Testis (tissue), 5 donors: ENCODE measurements at places on chromosomes 13 and 19. TPM values are rescaled to one million over a fixed set of nuclear protein-coding genes. Genes with fewer than 3 reads are reported as not detected.

DNA sequence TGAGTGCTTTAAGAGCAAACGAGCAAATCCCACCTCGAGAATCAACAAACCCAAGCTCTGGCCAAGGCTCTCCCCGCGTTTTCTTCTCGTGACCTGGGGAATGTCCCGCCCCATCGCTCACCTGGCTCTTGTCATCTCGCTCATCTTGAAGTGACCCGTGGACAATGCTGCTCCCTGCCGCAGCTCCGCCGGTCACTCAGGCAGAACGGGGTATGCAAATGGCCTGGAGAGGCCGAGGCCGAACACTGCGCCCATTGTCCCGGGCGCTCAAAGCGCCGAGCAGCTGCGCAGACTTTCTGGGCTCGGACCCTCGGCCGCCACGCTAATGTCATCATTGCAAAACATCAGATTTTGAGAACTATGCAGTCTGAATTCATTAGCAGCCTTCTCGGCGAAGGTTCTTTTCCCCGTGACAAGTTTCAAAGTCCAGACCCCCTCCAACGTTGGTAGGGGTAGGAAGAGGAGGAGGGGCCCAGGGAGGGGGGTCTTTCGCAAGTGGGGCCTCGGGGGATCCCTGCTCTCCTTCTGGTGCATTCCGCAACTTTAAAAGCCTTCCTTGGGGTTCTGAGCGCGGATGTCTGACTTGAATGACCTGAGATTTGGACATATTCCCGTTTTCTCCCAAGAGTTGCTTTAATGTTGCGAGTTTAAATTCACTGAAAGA, 39.7 kb downstream of the SOX1 start:
- no peak for DNase-seq

Gene CUL4A
- polyA plus RNA-seq = 103 TPM

- no peak for DNase-seq
Observed at GRCh38 chr13:27132538-27132937, 39.1 kb downstream of the USP12 start.

DNA sequence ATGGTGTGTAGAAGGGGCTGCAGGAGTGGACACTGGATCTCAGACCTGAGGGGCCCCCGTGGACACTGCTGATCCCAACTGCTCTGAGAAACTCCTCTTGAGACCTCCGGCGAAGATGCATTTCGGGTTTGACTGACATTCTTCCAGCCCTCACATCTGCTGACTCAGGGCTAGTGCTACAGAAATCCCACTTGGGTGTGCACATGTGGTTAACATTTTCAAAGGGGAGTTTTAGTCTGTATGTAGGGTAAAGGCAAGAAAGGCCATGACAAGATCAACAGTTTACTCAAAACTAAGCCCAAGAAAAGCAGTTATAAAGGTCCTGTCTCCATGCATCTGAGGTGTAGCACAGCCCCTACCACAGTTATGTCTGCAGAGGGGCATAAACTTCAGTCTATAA, 31.2 kb downstream of the DLEU7 start:
- no peak for DNase-seq

GRCh38 chr19:46353730-46354528, 7.0 kb downstream of the PPP5C start:
- DNase-seq = no peak

Gene MYO16
- polyA plus RNA-seq = 3.4 TPM

DNA sequence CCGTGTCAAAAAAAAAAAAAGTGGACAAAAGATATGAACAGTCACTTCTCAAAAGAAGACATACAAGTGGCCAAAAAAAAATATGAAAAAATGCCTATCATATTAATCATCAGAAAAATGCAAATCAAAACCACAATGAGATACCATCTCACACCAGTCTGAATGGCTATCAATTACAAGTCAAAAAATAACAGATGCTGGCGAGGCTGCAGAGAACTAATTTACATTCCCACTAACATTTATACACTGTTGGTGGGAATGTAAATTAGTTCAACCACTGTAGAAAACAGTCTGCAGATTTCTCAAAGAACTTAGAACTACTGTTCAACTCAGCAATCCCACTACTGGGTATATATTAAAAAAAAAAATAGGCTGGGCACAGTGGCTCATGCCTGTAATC, 26.5 kb upstream of the FOXO1 start:
- DNase-seq = no peak

DNA sequence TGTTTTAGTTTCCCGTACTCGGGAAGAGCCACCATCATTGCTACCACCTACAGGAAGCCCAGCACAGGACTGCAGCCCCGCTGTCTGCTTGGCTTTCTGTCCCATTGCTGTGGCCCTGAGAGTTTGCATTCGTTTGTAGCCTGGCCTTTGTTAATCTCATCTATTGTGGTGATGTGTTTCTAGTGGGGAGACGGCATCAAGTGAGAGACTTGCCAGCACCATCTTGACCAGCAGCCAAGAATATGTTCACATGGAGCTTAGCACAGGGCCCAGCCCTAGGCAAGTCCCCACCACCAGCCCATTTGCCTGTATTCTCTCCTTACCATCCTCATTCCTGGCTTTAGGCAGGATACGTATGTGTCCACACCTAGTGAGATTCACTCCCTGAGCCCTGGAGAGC, 17.3 kb upstream of the OVOL3 start:
- DNase-seq = no peak

GRCh38 chr19:38034492-38034860, 127.5 kb downstream of the SIPA1L3 start:
- no peak for DNase-seq

DNA sequence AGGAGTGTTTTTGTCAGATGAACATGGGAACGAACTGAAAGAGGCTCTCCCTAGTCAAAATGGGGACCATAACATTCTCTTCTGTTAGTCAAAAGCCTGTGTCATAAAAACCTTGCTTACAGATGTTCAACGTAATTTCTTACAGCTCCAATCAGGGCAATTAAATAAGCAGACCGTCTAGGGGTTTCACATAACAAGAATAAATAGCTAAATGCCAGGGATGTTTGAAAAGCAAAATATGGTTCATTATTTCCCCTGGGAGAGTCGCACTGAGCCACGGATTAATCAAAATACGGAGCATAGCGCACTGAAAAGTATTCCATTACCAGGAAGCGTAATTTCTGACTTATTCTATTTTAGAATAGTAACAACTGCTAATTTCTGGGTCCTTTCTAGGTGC, 63.7 kb upstream of the MRI1 start:
- DNase-seq = no peak

DNA sequence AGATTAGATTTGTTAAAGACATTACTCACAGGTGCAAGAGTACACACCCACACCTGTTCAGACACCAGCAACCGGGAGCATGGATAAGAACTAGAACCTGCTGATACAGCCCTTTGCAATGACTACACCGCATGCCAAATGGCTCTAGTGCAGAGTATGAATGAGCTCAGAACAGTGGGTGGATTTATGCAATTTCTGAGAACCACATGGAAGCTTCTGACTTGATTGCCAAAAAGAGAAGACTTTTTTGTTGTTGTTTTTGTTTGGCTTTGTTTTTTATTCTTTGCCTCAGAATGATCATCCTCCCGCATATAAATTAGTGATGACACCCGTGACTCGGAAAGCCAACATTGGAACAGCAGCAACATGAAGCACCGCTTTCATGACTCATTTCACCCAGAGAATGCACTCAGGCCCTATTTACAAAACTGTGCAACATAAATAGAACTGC, 77.4 kb upstream of the LRCH1 start:
- no peak for DNase-seq

Gene MYBPC2
- 3.2 TPM for polyA plus RNA-seq

Gene INSL3
- polyA plus RNA-seq = 1,477 TPM

Gene NKG7
- polyA plus RNA-seq = 8.7 TPM

Gene CGB8
- polyA plus RNA-seq = not detected

Gene ELSPBP1
- polyA plus RNA-seq = 1.2 TPM

DNA sequence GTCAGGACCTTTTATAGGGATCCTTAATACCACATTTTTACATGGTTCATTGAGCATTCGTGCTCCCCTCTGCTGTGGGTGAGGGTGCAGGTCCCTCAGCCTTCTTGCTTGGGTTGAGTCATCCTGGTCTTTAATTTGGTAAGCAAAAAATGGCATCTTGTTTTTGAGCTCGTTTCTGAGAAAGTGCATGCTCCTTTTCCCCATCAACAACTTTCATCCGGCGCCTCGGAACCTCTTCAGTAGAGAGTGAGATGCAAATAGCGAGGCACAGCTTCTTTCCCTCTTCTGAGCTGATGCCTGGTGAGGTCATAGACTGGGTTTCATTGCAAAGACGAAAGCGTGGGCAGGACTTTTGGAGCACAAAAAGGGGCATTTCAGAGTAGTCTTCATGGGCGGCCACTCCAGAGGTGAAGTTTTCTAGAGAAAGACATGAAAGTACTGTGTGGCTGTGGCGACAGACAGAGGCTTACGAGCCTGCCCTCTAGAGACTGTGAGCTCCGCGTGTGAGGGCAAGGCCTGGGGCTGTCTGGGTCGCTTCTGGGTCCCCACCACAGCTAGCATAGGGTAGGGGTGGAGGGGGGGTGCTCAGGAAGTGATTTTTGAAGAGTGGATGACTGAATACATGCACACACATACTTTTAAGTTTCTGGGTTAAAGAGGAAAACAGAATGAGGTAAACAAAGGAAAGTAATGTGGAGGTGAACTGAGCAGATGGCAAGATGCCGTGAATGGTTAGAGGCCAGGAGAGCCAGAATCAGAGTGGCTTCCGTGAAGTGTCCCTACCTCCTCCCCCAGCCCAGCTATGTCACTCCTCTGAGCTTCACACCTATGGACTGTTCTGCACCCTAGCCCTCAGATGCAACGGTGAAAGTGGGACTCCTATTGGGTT, 44.3 kb downstream of the BBC3 start:
- no peak for DNase-seq

GRCh38 chr19:5478241-5478924, 23.2 kb downstream of the ZNRF4 start:
- DNase-seq = no peak

GRCh38 chr19:4576016-4576933, 16.8 kb upstream of the SEMA6B start:
- peak; percentile 73 for DNase-seq

GRCh38 chr13:112868308-112868707, 100.7 kb upstream of the MCF2L start:
- DNase-seq = no peak

- DNase-seq = no peak
Observed at GRCh38 chr13:33639158-33639557, 178.8 kb upstream of the RFC3 start.

Gene VAV1
- 8.9 TPM for polyA plus RNA-seq

GRCh38 chr19:46466536-46467196, 4.7 kb downstream of the PNMA8A start:
- no peak for DNase-seq

Gene ZNF813
- polyA plus RNA-seq = 2.0 TPM

DNA sequence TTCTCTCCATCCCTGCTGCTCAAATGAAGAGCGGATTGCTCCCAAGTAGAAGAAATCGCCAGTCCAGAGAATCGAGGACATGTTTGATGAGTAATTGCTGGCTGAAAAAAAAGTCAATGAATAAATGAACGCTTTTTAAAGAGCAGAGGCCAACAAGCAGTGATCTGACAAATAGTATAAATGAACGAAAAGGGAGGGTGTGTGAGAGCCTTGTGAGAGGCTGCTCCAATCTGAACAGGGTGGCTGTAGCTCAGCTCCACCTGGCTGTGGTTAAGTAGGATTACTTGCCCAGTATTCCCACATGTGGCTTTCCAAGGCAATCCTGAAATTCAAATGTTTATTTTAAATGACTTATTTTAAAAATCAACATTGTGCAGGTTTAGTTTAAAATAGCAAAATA, 117.1 kb downstream of the TSHZ3 start:
- no peak for DNase-seq

DNA sequence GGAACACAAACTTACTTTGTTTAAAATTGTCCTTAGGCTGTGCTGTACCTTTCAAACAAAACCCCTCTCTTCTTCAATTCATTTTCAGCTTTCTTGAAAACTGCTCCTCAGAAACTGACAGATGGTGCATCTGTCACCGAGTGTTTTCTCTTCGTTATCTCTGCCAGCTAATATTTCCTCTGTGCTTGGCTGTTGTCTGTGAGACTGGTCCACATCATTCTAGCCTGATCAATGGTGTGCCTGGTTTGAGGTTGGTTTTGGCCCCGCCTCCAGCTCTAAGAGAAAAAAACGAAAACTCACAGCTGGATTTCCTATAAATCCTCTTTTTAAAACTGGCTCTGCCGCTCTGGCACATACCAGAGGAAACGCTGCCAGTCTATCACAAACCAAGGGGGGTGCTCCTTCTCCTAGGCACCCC, 79.7 kb downstream of the STARD13 start:
- DNase-seq = no peak

Gene IL17D
- polyA plus RNA-seq = 5.3 TPM

GRCh38 chr19:3122512-3122870, 13.3 kb upstream of the GNA15 start:
- no peak for DNase-seq

Gene TBXA2R
- polyA plus RNA-seq = 1.8 TPM

GRCh38 chr19:15118789-15119494, 11.7 kb downstream of the SYDE1 start:
- no peak for DNase-seq

GRCh38 chr19:3784607-3785450, 1.4 kb downstream of the MATK start:
- DNase-seq = no peak

Gene PRSS57
- polyA plus RNA-seq = not detected

Gene VPS36
- polyA plus RNA-seq = 9.4 TPM

GRCh38 chr19:29277102-29277501, 64.2 kb upstream of the UQCRFS1 start:
- no peak for DNase-seq

Gene ZNF540
- 6.6 TPM for polyA plus RNA-seq

DNA sequence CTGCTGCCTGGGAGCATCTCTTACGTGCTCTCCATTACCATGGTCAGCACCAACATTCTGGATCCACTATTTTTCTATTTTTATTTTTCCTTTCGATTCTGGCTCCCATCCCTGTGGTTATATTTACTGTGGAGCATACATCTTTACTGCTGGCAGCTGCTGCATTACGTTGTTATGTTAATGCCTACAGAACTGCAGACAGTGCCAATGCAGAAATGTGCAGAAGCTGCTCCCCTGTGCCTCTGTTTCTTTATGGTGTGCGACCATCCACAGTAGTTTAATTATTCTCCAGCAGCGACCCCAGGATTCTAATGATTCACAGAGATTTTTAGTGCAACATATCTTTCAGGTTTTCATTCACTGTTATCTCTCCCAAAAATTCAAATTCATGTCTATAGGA, 911.7 kb upstream of the SLITRK6 start:
- no peak for DNase-seq

GRCh38 chr13:49652355-49653305, 24.3 kb downstream of the ARL11 start:
- peak; percentile 60 for DNase-seq

GRCh38 chr13:49635599-49636433, 7.5 kb downstream of the ARL11 start:
- DNase-seq = no peak

GRCh38 chr13:93079294-93079693, 147.3 kb upstream of the GPC6 start:
- no peak for DNase-seq

- DNase-seq = no peak
Observed at GRCh38 chr19:14391156-14391821, 10.0 kb downstream of the ADGRE5 start.

Gene CA11
- polyA plus RNA-seq = 20.0 TPM

Gene NAPSA
- polyA plus RNA-seq = 11.5 TPM
